ENCODE measurements at places on chromosomes 11 and 22.

DNA sequence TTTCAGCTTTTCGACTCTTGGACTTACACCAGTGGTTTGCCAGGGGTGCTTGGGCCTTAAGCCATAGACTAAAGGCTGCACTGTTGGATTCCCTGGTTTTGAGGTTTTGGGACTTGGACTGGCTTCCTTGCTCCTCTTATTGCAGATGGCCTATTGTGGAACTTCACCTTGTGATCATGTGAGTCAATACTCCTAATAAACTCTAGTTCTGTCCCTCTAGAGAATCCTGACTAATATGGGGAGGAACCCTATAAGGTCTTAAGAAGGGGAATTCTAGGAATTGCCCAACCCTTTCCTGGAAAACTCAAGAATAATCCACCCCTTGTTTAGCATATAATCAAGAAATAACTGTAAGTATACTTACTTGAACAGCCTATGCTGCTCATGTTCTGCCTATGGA lies 491.8 kb downstream of the TMEM135 start:
- no peak for DNase-seq

GRCh38 chr22:45805413-45805812 lies 133.8 kb downstream of the ATXN10 start:
- DNase-seq, result no peak

DNA sequence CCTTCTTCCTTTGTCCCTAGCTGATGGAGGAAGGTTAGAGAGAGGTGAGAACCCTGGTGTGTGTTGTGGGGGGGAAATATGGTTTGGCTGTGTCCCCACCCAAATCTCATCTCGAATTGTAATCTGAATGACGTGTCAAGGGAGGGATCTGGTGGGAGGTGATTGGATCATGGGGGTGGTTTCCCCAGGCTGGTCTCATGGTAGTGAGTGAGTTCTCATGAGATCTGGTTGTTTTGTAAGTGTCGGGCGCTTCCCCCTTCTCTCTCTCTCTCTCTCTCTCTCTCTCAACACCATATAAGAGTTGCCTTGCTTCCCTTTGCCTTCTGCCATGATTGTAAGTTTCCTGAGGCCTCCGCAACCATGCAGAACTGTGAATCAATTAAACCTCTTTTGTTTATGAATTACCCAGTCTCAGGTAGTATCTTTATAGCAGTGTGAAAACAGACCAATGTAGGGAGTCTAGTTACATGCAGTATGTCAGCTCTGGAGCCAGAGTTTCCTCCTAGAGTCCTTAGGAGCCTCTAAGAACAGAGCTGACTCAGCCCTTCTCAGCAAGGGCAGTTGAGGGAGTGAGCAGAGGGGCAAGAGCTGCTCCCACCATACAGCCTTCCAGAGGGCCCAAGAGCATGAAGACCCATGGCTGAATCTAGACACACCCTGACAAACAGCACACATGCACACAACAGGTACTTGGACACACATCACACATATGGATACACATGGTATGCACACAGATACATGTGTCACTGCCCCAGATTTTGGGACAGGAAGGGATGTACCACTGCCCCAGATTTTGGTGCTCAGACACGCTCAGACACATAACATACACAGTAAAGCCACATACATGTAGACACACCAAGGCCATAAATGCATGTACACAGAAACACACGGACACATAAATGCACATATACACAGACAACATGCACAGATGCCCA lies 12.9 kb upstream of the LRRC32 start:
- DNase-seq, result no peak

- DNase-seq, result peak; percentile 27
These were observed 1.4 kb upstream of the MOB2 start for GRCh38 chr11:1487851-1488574.

GRCh38 chr22:36355362-36355761 lies 32.4 kb downstream of the MYH9 start:
- no peak for DNase-seq

GRCh38 chr22:22085702-22086500 lies 103.3 kb upstream of the TOP3B start:
- DNase-seq, result no peak

DNA sequence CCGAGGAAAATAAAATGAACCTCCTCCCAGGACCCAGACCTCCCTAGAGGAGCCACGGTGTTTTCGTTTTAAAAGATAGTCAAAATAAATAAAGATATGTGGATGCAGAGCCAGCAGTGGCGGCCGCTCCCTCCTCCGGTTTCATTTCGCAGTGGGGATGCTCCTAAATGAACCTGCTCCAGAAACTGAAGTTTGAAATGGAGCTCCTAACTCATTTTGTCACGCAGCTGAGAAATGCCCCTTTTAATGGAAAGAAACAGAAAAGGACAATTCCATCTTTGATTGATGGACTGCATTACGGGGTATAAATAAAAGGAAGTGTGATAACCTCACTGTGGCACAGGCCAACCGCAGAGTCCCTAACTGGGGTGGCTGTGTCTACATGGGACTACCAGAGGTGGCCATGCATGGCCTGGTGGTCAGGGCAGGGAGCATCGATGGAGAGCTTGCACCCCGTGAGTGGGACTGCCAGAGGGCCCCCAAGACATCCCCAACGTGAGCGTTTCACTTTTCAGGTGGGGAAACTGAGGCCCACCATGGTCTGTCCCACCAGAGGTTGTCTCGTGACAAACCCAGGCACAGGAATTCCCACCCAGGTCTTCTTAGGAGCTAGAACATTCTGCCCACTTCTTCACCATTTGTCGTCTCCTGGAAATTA lies 426.6 kb downstream of the BRD1 start:
- no peak for DNase-seq

GRCh38 chr11:131536159-131536558 lies 165.7 kb downstream of the NTM start:
- DNase-seq, result no peak

GRCh38 chr22:38846412-38846811 lies 2.6 kb upstream of the NPTXR start:
- DNase-seq, result no peak

- no peak for DNase-seq
These were observed 16.9 kb downstream of the GAB2 start for GRCh38 chr11:78400702-78401101.

- DNase-seq, result no peak
These were observed 38.0 kb downstream of the CYP2R1 start for GRCh38 chr11:14854057-14854456.

- no peak for DNase-seq
These were observed 1.7 kb upstream of the OR52E5 start for GRCh38 chr11:5891216-5891800.

GRCh38 chr22:17950651-17951214 lies 73.6 kb downstream of the MICAL3 start:
- no peak for DNase-seq

DNA sequence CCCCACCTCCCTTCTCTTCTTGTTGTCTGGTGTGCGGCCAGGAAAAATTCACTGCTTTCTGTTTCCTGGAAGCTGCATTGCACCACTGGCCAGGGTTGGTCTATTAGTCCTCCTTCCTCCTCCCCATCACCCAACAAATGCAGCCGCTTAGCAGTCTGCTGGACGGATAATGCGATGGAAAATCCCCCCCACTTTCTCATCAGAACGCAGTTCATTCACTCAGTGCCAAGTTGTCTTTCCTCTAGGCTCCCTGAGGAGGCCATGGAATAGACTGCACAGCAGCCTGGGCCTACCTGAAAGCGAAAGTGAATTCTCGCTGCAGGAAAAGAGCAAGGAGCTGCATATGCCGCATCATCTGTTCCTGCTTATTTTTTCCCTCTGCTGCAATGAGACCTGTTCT lies 513.6 kb downstream of the METTL15 start:
- no peak for DNase-seq

- DNase-seq, result no peak
These were observed 52.9 kb upstream of the RTL6 start for GRCh38 chr22:44550711-44551491.

GRCh38 chr22:30044369-30044768 lies 35.9 kb upstream of the HORMAD2 start:
- DNase-seq, result peak; percentile 61

DNA sequence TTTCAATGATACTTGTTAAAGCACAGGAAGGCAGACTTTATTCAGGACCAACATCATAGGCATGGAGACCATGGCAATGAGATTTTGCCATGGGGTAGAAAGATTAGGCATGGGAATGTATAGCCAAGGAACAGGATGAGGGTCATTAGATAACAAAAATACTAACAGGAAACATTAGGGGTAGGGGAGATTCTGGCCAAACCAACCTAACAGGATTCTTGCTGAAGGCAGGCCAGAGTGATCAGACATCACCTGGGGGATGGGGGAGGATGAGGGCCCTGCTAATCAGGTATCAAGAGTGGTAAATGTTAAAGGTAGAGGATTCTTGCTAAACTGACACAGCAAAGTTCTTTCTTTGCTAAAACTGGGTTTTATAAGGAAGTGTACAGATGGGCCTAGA lies 481.8 kb downstream of the ETS1 start:
- no peak for DNase-seq

DNA sequence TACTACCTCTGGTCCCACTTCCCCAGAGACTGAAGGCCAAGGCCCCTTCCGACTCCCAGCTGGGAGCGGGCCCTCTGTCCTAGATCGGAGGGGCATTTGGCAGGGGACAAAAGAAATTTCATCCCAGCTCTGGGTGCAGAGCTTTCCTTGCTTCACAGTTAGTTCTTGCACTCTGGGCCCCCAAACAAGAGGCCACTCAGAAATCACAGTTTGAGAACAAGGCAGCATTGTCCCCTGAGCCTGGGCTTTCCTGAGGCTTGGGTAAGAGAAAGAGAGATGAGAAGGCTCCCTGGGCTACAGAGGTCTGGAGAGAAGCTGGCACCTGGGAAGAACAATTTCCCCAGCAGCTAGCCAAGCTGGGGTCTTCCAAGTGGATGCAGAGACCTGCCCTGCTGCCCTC lies 71.8 kb upstream of the NCAM1 start:
- DNase-seq, result no peak

DNA sequence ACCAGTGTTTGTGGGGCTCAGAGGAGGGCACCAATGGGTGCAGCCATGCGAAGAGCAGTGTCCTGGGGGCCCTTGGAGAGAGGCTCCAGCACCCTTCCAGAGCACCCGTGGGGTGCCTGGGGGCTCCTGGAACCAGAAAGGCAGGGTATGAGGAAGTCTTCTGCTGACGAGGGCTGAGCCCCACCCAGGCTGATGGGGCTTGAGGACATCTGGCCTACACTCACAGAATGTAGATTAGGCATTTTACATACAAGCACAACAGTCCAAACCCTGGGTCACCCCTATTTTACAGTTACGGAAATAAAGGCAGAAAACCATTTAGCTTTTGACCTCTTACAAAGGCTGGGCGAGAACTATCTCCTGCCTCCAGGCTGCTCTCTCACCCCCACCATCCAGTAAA lies 47.6 kb downstream of the ADAMTS8 start:
- DNase-seq, result no peak

GRCh38 chr11:119880143-119880542 lies 151.1 kb upstream of the NECTIN1 start:
- DNase-seq, result no peak

DNA sequence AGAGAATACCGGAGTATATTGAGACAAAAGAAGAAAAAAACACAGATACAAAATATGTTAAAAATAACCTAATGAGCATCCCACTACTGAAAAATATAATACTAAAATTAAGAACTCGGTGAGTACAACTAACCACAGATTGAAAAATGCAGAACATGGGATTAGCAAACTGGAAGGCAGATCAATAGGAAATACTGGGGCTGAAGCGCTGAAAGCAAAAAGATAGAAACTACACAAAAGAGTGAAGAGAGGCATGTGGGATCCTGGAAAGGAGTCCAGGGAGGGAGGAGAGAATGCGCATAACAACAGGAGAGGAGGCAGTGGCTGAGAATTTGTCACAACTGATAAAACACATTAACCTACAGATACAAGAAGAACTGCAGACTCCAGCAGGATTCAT lies 159.3 kb downstream of the EFCAB6 start:
- no peak for DNase-seq

- DNase-seq, result no peak
These were observed 3.4 kb downstream of the TIGD3 start for GRCh38 chr11:65357856-65358356.

DNA sequence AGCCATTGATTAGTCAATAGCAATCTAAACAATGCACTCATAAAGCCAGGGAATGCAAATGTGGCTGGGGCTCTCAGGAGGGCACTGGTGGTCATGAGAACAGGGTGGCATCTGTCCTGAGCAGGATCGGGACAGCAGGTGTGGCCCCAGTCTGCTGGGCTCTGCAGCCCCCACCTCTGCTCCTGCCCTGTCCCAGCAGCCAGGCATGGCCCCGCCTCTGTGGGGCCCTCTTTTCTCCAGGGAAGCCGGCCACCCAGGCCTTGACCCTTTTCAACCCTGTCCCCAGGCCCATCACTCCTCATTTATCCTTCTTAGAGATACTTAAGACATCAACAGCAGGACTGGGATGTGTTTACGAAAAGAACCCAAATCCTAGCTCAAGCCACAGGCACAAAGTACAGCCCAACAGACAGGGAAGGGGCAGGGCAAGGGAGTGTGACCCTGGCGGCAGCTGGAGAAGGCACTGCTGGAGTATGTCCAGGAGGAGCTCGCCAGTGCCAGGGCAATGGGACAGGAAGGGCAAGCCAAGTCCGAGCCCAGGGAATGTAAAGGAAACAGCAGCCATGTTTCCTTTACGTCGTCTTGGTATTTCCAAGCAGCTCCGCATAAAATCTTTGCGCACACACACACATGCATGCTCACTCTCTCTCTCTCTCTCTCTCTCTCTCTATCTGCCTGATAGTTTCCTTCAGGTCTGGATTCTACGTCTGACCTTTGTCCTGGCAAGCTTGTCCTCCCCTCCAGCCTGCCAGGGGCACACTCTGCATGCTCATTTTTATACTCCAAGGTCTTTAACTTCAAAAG lies 59.9 kb downstream of the DGCR2 start:
- no peak for DNase-seq

DNA sequence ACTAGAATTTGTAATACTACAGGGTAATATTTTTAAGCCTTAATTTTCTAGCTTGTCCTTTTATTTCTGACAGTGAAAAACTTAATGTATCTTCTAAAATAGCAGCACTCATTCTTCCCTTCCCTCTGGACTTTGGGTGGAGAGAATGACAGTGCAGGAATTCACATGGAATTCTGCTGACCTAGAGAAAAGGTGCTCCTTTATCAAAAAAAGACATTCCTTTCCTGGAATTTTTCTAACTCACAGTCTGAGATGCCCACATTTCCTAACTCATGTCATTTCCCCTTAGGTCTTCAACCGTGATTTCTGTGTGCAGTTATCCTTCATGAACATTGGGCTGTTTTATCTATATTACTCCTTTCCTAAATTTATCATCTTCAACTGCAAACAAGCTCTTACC lies 137.8 kb upstream of the PDGFD start:
- no peak for DNase-seq

DNA sequence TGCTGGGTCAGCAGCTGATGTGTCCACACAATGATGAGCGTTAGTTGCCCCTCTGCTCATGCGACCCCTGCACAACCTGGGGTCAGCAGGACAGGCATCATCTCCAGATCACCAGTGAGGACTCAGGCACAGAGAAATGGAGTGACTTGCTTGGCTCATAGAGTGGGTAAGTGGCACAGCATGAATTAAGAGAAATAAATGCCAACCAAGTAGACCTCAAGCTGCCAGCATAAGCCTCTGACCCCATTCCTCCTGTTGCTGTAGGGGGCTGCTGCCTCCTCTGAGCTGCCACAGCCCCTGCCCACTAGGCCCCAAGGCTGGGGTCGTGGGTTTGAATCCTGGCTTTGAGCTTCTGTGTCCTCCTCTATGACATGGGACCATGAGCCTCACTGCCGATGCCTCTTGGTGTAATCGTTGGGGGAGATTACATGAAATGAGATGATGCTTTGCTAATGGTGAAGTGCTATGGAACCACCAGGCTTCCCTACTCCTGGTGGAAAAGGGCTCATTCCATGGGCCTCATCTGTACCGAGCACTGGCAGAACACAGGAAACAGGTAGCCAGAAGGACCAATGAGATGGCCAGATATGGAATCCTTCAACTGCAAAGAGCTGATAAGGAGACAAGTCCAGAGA lies 33.6 kb downstream of the LRRC32 start:
- no peak for DNase-seq

- DNase-seq, result no peak
These were observed 293.8 kb downstream of the BUD13 start for GRCh38 chr11:116478669-116479668.
